ENCODE measurements at places on chromosomes 5 and 9. TPM values are rescaled to one million over a fixed set of nuclear protein-coding genes. Genes with fewer than 3 reads are reported as not detected.

DNA sequence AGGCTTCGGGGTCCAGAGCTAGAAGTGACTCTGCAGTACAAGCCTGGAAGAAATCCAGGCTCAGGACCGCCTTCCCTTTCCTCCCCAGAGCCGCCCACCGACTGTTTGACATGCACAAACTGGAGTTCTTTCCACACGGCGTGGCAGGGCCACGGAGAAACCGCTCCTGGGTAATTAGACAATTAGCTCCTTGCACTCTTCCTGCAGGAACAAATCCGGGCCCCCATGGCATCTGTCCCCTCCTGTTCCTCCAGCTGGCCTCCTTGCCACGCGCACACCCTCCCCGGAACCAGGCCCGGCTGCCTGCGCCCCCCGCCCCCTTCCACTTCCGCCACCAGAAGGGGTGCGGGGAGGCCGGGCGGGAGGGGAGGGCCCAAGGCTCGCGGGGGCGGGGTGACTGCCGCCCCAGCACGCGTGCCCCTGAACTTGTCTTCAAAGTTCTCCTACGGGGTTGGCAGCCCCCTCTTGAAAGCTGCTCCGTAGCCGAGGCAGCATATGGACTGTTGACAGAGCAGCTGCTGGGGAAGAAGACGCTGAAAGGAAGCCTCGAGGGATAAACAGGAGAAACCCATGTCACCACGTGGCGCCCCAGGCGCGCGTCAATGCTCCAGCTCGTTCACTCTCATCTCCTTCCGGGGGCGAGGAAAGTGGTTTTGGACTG lies 74.3 kb downstream of the SEC61B start:
- DNase-seq, result no peak

DNA sequence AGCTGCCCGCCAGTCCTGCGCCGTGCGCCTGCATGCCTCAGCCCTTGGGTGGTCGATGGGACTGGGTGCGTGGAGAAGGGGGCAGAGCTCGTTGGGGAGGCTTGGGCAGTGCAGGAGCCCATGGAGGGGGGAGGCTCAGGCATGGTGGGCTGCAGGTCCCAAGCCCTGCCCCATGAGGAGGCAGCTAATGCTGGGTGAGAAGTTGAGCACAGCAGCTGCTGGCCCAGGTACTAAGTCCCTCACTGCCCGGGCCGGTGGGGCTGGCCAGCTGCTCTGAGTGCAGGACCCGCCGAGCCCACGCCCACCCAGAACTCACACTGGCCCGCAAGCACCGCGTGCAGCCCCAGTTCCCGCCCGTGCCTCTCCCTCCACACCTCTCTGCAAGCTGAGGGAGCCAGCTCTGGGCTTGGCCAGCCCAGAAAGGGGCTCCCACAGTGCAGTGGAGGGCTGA lies 764.3 kb upstream of the TYRP1 start:
- DNase-seq, result no peak

GRCh38 chr9:128389395-128390149 lies 18.4 kb downstream of the URM1 start:
- DNase-seq, result no peak

DNA sequence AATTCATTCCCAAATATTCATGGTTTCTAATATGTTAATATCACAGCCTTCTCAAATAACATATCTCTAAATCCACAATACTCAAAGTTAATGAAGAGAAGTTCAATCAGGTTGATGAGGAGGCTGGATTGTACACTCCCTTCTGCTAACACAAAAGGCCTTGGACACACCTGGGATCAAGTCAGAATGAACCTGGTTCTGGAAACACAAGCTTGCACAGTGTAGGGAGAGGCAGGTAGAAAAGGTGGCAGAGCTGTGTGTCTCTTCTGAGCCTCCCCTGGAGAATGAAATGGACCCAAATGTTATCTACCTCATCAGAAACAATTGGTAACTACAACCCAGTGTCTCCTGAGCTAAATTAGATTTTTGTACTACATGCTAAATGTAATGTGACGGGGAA lies 40.7 kb upstream of the FBP1 start:
- DNase-seq, result no peak

DNA sequence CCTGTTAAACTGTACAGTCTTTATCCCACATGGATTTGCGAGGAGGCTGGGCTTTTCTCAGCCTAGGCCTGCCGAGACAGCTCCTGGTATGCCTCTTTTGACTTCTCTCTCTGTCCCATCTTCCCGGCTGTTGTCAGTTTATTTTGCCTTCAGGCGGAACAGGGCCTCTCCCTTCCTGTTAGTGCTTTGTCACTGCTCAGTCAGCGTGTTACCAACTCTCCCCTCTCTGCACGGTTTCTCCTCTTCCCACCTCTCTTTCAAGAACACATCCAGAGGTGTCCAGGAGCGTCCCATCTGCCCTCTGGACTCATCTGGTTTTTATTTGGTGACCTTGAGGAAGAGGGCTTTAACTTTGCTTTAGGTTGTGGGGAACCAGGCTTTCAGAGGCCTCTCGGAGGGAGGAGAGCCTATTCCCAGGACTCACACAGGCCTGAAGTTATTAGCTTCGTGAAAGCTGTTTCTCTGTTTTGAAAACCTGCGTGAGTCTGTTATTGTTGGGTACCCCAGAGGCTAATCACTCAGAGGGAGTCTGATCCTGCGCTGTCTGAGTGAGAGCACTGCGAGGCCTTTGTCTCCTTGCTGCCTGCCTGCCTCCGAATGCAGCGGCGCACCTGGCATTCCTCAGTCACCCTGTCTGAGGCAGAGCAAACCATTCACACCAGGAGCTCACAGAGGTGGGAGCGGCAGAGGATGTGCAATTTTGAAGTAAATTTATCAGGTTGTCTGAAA lies 234.4 kb upstream of the MPDZ start:
- DNase-seq, result no peak

GRCh38 chr9:114033397-114034103 lies 44.5 kb downstream of the AMBP start:
- peak; percentile 50 for DNase-seq

DNA sequence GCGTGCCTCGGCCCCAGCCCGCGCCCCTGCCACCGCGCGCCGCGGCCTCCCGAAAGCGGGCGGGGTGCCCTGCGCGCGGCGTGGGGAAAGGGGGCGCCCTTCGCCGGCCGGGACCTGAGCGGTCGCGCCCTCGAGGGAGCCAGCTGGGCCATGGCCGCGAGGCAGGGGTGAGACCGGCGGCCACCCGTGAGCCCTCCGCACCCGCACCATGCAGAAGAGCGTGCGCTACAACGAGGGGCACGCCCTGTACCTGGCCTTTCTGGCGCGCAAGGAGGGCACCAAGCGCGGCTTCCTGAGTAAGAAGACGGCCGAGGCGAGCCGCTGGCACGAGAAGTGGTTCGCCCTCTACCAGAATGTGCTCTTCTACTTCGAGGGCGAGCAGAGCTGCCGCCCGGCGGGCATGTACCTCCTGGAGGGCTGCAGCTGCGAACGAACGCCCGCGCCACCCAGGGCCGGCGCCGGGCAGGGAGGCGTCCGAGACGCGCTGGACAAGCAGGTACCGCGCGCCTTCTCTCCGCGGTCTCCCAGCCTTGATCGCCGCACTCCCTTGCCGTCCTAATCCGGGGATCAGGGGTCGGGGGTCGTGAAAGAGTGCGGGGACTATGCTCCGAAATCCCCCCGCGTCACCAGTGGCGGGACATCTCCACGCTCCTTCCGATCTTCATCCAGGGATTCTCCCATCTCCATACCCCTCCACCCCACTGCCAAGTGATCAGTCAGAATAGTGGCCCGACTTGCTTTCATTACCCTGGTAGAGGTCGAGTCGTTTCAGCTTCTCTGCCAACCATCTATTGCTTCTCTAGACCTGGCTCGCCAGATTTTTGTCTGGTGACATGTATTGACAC lies 590 bp downstream of the RASGRF2 start:
- DNase-seq, result peak; percentile 80

GRCh38 chr9:20701060-20701459 lies 17.0 kb downstream of the FOCAD start:
- no peak for DNase-seq

GRCh38 chr9:108412755-108413154 lies 443.0 kb downstream of the ACTL7B start:
- DNase-seq, result no peak

- DNase-seq, result no peak
These were observed 8.7 kb downstream of the PHYKPL start for GRCh38 chr5:178223828-178224335.

DNA sequence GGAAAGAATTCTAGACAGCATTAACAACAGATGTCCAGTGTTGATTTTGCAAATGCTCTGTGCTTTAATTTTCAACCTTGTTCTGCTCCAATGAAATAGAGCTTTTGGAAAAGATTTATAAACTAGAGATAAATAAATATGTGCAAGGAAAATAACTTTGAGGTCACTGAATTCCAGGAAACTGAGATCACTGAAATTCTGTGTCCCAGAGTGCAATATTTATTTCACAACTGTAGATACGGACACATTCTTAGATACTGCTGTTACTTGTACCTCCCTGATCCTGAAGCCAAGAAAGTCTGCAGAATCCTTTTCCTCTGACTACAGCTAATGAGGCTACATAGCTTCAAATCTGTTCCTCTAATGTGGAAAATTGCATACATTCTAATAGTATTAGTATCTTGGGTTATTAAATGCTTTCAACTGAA lies 222.9 kb downstream of the DOCK8 start:
- no peak for DNase-seq

GRCh38 chr9:4680173-4680525 lies 780 bp downstream of the CDC37L1 start:
- no peak for DNase-seq

- DNase-seq, result no peak
These were observed 279.6 kb upstream of the ADAMTSL1 start for GRCh38 chr9:18194316-18194715.

- DNase-seq, result no peak
These were observed 940 bp upstream of the CAMK4 start for GRCh38 chr5:111223101-111223786.

DNA sequence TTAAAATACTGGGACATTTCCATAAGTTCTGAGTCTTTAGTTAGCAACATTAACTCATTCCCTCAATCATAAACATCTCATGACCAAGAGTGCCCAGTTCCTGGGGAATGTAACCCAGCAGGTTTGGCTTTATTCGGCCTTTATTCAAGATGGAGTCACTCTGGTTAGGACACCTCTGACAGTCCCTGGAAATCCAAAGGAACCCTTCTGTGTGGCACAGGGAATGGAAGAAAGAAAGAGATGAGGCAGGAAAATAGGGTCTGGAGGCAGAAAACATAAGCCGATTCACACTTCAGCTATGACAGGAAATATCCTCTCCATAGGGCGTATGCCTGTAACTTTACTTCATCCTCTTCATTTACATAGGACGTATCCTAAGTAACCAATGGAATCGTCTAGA lies 53.5 kb downstream of the FXN start:
- no peak for DNase-seq

DNA sequence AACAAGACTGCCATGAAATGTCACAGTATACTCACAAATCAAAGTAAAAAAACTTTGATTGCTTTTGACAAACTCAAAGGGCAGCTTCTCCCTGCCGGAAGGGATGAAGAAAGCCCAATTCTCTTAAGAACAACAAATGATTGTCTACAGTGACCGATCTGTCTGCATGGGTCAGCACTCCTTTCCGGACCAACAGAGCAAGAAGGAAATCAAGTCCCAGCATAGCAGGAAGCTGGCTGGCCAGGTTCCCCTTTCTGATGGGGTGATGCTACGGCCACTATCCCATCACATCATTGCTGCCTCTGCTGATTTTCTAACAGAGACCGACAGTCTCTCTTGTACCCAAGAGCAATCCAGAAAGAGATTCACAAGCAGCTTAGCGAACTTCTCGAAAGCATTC lies 692 bp downstream of the C1QTNF3 start:
- no peak for DNase-seq

- no peak for DNase-seq
These were observed 7.4 kb upstream of the HNRNPA0 start for GRCh38 chr5:137761566-137761965.

DNA sequence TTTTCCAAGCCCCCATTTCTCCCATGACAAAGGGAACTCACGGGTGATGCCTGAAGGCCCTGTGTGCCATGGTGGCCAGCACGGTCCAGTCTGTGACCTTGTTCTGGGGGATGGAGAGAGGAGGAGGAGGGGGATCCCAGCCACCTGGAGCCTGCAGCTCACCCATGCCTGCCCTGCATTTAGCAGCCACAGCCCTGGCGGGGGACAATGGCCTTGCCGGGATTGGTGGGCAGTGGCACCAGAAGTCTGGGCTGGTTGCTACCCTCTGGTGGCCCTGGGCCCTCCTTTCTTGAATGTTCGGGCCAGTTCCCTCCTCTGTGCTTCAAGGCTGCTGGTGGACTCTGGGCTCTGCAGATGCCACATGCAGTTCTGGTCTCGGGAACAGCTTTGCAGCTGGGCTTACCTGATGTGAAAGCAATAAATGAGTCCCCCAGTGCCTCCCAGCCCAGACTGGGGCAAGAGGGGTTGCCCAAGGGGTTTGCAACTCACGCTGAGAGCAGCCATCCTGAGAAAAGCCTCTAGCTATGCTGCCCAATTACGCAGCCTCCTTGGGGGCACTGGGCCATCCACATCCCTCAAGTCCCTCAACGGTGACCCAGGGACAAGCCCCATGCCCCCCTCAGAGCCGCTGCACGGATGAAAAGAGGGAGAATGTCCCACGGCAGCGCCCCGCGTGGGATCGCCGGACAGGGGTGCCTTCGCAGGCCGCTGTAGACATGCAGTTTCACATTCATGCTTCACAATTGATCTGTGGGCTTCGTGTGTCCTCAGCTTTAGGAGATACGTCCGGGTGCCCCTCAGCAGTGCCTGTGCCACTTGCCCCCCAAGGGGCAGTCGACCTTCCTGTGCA lies 49.2 kb upstream of the FCN1 start:
- DNase-seq, result no peak

DNA sequence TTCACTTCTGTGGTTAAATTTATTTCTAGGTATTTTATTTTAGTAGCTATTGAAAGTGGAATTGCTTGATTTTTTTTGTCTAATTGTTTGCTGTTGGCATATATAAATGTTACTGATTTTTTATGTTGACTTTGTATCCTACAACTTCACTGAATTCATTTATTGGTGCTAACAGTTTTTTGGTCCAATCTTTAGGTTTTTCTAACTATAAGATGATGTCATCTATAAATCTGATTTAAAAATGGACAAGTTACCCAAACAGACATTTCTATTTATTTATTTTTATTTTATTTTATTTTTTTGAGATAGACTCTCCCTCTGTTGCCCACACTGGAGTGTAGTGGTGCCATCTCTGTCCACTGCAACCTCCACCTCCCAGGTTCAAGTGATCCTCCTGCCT lies 162.3 kb downstream of the COX7C start:
- no peak for DNase-seq

The CDC37L1 gene
- total RNA-seq, result 39.9 TPM

The SLC4A9 gene
- under 0.01 TPM for total RNA-seq

The PCDHB10 gene
- 13.9 TPM for total RNA-seq

The KCNMB1 gene
- under 0.01 TPM for total RNA-seq

The LPAR1 gene
- 24.5 TPM for total RNA-seq

The ZBTB43 gene
- total RNA-seq, result 19.6 TPM

The BTNL8 gene
- not detected for total RNA-seq

The SPINK1 gene
- not detected for total RNA-seq

The CNTFR gene
- 9.8 TPM for total RNA-seq
